Stimulated activated CD8-positive, alpha-beta memory T cell treated with anti-CD3 and anti-CD28 coated beads, Interleukin-4, amount 100 ng/mL, for 1 hour (primary cell): ENCODE measurements at places on chromosomes 6 and 20.

- no peak for DNase-seq
Observed at GRCh38 chr6:4280707-4281106, 145.3 kb upstream of the ECI2 start.

- DNase-seq: no peak
Observed at GRCh38 chr6:53979468-53980067, 131.7 kb upstream of the MLIP start.

DNA sequence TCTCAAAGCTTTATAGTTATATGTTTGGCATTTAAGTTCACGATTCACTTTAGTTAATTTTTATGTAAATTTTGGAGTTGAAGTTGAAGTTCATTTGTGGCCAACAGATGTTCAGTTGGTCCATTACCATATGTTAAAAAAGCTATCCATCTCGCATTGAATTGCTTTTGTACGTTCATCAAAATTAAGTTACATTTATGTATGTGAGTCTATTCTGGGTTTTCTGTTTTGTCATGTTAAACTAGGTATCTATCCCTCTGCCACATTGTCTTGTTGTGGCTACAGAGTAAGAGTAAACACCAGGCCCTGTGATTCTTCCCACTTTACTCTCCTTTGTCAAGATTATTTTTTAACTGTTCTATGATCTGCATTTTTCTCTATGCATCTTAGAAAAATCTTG, 237.3 kb downstream of the BMP2 start:
- DNase-seq: no peak

GRCh38 chr6:109381061-109381746, 1.1 kb downstream of the CD164 start:
- DNase-seq: no peak

- no peak for DNase-seq
Observed at GRCh38 chr6:107658920-107659865, 164.9 kb downstream of the SCML4 start.

DNA sequence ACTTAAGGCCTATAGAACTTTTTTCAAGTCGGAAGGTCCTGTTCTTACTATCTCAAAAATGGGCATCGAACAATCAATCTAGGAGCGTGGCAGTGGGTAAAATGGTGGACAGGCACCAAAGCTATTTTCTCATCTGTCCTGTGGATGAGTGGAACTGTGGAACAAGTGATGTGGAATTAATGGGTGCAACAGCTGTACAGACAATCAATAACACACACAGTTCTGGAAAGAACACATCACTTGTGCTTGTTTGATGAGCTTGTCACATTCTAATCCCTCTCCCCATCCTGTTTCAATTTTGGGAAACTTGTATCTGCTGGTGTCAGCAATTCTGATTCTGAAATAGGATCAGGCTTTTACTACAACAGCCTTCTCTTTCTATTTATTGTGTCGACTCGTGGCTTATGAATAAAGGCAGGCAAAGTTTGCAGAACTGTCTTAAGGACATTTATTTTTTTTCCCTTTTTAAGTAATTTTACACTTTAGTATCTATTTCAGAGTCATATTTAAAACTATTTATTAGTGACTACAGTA, 11.5 kb downstream of the RBM24 start:
- DNase-seq: no peak

DNA sequence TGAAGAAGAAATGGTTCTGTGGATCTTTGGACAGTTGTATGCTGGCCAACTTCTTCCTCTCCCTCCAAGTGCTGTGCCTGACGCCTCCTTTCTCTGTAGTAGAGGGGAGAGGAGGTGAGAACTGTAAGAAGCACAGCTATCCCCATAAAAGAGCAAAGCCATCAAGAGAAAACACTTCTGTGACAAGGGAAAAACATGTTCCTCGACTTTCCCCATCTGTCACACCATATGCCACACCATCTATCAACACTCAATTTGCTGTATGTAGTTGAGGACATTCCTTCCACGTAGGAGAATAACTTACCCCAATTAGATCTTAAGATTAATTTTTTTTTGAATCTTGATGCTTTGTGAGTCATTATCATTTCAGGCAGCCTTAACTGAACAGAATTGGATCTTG, 156.2 kb upstream of the PLCB4 start:
- DNase-seq: no peak

- DNase-seq: no peak
Observed at GRCh38 chr6:167303675-167304625, 12.8 kb downstream of the UNC93A start.

- no peak for DNase-seq
Observed at GRCh38 chr20:17995967-17996819, 27.4 kb downstream of the MGME1 start.

GRCh38 chr20:60518022-60518421, 559.8 kb downstream of the CDH26 start:
- DNase-seq: no peak

- DNase-seq: no peak
Observed at GRCh38 chr6:101918471-101918870, 525.0 kb downstream of the GRIK2 start.

DNA sequence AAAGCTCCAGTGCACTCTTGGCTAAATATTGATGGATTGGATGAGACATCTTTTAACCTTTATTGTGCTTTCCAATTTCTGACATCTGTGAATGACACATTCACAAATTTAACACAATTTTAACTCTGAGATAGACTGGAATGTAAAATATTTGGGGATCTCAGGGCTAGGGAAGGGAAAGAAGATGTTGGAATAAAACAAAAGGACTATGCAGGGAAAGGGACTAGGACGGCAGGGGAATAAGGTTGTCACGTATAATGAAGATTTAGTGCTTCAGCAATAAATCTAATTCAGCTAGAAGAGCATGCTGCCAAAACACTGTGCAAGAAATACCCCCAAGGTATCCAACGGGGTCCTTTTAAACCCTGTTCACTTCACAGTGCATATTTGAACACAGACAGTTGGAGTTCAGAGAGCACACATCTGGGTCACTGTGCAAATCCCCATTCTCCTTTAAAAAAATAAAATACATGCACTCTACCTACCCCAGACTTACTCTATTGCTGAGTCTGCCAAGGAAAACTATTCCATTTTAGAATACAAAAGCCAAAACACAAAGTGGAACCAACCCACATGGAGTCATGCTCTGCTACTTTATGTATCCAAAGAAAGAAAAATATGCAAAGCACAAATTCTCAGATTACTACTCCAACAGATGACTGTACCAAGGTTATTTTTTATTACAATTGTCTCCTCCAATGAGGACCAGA, 151.0 kb upstream of the RSPO3 start:
- DNase-seq: no peak

GRCh38 chr20:41119614-41120561, 17.5 kb upstream of the PLCG1 start:
- DNase-seq: no peak

DNA sequence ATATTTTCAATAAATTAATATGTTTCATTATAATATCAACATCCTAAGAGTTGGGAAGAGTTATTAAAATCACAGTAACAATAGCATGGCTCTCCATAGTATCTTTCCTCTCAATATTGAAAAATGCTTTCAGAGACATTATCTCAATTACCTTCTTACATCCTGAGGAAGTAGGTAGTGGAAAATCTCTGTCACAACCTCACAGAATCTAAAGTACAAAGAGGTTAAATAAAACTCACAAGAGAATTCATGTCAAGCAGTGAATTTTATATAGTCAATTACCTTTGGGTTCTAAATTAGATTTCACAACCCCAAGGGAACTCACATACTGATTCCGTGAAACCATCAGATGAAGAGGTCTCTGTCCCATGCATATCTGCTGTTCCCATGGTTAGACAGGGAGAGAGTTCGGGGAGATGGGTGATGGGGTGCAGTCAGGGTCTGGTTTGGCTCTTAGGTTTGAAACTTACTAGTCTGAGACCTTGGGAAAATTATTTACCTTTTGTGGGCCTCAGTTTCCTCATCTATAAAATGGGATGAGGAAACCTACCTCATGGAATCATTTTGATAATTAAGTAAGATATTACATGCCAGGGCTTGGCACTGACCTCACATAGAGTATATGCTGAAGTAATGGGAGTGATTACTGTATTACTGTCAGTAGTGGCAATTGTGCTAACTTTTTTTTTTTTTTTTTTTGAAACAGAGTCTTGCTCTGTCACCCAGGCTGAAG, 74.0 kb upstream of the SNX9 start:
- no peak for DNase-seq

GRCh38 chr6:82906951-82907350, 158.7 kb downstream of the UBE3D start:
- no peak for DNase-seq

GRCh38 chr6:159463119-159463829, 229.8 kb downstream of the SOD2 start:
- no peak for DNase-seq

DNA sequence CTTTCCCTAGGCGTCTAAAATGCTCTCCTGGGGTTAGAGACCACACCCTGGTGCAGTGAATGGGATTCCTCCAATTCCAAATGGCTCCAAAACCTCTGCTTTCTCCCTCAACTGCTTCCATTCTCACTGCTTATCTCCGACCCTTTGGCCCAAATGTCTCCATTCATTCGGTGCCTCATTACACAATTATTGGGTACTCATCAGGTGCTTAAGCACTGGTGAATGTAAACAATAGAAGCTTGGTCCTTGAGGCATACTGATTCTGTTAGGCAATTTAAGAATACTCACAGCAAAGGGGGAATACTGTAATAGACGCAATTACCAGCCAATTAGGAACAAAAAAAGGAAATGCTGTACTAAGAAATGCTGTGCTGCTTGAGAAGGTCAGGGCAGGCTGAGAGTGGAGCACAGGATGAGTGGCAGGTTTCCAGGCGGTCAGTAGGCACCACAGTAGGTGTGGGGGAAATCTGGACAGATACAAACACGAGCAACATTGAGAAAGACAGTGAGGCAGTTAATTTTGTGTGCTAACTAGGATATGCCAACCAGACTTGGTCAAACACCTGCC, 23.0 kb downstream of the GMDS start:
- no peak for DNase-seq

DNA sequence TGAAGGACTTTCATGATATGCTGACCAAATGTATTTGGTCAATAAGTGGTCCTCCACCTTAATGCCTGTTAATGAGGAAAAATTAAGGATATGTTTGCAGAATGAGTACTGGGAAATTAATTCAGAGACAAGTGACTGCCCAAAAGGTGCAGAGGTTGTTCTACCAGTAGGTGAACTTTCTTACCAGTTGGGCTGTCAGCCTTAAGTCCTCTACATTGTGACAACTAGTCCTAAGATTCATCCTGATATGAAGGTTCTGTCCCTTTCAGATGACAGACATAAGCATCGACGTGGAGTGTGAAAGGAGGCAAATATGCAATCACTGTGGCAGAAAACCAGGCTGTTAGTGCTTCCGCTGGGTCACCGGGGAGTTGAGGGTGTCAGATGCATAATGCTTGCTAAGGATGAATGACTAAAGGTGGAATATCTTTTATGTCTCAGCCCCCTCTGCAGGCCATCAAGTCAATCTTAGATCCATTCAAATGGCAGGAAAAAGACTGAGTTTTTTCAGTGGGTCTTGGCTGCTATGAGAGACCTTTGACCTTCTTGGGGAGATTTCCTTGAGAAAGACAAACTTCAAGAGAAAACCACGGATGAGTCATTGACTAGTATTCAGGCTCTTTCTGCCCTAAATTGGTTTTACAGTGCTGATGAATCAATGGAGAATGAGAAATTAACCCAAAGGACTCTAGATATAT, 226.0 kb downstream of the TPBG start:
- DNase-seq: no peak

GRCh38 chr6:28534306-28534705, 8.6 kb downstream of the GPX5 start:
- no peak for DNase-seq

DNA sequence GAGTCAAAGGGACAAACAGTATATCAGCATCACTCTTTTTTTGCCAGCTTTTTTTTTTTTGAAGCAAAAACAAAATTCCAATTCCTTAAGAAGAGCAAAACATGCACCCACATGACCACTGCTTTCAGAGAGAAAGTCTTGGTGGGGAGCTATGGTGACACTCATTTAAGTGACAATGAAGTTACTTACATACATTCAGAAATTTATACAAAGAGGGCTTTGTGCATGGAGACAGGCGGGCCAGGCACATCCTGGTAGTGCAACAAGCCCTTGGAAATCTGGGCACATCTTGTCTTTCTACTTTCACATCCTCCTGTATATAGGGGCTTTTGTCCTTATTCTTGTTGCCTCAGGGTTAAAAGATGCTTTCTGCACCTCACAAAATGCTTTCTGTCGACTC, 55.9 kb downstream of the IL22RA2 start:
- no peak for DNase-seq

DNA sequence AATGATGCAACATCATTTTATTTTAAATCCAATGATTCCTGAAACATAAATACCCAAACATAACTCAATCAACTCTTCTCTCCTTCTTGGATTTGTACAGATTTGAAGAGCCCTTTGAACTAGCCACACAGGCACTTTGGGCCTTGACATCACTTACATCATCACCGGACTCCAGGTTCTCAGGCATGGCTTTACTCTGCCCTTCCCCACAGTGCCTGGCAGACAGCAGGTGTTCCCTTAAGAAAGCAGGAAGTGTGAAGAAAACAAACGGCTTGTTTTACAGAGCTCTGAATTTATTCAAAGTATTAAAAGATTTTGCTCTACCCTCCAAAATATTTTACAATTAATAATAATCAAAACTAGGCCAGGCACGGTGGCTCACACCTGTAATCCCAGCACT, 54.8 kb upstream of the GCM1 start:
- no peak for DNase-seq

DNA sequence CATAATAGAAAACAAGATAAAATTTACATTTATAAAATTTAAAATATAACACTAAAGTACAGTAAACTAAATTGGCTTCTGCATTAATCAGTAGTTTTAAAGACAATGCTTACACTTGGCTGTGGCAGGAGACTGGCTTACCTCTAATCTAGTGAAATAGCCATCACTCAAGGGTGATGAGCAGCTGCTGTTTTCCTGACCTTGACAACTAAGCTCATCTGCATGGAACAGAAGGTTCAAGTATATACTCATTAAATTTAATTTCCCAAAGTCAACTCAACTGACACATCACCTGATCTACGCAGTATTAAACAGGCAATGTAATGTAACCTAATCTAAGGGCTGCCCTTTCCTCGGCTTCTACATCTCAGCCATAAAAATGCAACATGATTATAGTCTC, 14.5 kb downstream of the TMX4 start:
- no peak for DNase-seq

DNA sequence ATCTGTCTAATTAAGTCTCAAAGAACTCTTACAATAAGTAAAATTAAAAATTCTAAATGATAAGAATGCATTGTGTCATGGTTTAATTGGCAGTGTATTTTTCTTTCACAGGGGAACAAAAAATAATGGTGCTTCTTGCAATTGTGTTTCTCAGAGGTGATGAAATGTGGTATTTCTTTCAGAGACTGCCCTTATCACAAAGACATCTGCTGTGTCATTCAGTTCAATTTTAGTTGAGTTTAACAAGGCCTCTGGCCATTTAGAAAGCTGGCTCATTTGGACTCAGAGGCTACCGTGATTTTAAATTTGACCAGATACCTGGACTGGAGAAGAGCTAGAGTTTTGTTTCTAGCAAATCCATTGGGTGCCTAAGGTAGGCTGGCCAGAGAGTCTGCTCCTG, 23.6 kb upstream of the ZNF831 start:
- DNase-seq: no peak

- no peak for DNase-seq
Observed at GRCh38 chr6:383856-384255, 7.7 kb upstream of the IRF4 start.

- no peak for DNase-seq
Observed at GRCh38 chr6:775863-776262, 82.9 kb upstream of the EXOC2 start.
